ENCODE measurements at places on chromosomes 11 and 22.

- DNase-seq = no peak
Observed at GRCh38 chr22:23745791-23746190, 5.1 kb downstream of the ZNF70 start.

DNA sequence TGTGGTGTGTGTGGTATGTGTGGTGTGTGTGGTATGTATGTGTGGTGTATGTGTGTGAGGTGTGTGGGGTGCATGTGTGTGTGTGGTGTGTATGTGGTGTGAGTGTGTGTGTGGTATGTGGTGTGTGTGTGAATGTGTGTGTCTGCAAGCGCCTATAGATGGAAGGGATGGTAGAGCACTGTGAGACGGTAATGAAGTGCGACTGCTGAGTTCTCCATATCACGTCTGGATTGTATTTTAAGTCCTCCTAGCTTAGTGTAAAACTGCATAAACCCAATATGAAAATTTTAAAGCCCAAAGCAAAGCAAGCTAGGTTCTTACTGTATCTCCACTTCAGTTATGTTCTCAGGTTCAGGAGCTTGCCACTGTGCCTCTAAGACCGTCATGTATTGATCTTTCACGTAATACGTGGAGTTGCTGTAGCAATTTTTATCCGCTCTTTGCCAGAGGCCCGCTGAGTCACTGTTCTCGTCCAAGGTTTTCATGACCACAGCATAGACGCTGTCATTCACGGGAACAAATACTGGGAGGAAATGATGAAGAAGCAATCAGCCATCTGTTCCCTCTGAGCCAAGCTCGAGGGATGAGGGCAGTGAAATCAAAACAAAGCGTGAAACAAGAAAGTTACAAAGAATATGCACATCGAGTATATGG, 5.5 kb downstream of the PLET1 start:
- DNase-seq = no peak

DNA sequence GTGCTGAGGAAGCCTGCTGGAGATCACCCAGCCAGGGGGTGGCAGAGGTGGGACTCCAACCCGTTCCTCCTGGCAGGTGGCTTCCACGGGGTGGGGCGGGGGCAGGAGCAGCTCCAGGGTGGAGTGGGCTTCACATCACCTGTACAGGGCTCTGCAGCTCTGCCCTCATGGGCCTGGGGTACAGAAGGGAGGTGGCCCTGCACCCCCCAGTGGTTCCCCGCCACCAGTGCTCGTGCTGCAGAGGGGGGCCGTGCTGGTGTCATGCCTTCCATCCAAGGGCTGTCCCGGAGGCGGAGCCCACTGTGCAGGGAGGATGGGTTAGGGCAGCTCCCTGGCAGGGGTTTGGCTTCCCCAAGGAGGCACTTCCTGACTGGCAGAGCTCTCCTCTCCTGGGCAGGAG, 76.4 kb upstream of the SHISAL1 start:
- no peak for DNase-seq

- no peak for DNase-seq
Observed at GRCh38 chr11:34223021-34223813, 117.8 kb downstream of the NAT10 start.

GRCh38 chr11:45355706-45356041, 69.5 kb upstream of the SYT13 start:
- no peak for DNase-seq

- no peak for DNase-seq
Observed at GRCh38 chr11:93474123-93474522, 69.1 kb downstream of the SMCO4 start.

GRCh38 chr22:37611207-37611606, 2.6 kb downstream of the GGA1 start:
- no peak for DNase-seq

GRCh38 chr11:133957900-133958299, 1.1 kb upstream of the IGSF9B start:
- no peak for DNase-seq

GRCh38 chr11:116536416-116536815, 236.4 kb downstream of the BUD13 start:
- no peak for DNase-seq

DNA sequence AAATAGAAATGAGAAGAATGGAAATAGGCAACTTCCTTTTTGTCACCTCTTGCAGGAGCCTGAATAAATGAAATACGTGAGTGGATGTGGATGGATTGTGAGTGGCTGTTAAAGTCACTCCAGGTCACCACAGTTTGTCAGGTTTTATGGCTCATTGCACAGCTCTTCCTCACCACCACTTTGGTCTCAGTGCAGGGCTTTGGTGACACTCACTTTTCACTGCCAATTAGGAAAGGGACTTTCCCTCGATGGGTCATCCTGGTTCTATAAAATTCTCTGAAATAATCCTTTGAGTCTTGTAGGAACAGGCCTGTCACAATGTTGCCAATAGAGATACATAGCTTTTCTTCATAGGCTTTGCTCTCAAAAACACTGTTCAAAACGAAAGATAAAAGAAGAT, 172.4 kb upstream of the C11orf87 start:
- no peak for DNase-seq

DNA sequence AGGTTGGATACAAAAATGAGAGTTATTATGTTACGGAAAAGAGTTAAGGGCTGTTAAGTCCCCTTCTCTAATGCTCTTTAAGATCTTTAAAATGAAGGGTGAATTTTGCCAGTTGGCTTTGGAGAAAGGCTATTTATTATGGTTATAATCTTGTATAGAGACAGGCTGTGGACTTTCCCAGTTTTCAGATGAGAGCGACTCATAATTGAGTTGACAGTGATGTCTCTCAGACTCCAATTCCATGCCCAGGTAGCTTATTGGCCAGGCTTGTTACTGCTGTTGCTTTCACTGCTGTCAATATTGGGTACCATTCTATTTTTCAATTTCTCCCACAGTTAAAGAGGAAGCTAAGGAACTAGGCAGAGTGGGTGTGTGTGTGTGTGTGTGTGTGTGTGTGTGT, 13.1 kb downstream of the ENDOD1 start:
- no peak for DNase-seq

- no peak for DNase-seq
Observed at GRCh38 chr11:72263361-72263760, 19.4 kb upstream of the PHOX2A start.

GRCh38 chr11:75689863-75690609, 21.2 kb upstream of the MAP6 start:
- no peak for DNase-seq

- DNase-seq = no peak
Observed at GRCh38 chr11:68306636-68307035, 5.8 kb upstream of the LRP5 start.

DNA sequence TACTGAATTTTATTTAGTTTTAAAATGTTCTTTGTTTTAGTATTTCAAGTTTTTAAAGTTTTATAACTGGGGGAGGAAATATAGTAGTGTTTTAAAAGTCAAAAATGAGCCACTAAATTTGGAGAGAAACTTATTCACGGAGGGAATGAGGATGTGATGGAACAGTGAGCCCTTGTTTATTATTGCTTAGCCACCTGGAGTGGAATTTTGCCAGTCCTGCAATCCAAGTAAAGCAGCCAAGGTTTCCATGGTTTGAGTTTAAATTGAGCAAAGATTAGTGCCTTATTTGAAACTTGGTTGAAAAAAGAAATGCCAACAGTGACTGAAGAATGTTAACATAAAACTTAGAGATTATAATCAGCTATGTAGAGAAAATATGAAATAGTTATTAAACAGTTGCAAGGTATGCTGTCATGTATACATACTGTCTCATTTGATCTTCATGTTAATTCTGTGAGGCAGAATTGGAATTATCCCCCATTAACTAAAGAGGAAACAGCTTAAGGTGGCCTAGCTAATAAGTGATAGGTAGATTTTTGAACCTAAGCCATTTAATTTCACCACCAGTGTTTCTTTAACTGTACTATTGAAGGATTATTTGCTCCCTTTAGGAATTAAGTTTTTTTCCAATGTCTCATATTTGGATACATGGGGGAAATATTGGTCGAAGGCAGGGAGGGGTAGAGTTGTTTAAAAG, 36.4 kb downstream of the SWAP70 start:
- no peak for DNase-seq

GRCh38 chr11:114219559-114220349, 76.4 kb upstream of the NNMT start:
- DNase-seq = no peak

GRCh38 chr22:49514641-49515040, 313.0 kb downstream of the BRD1 start:
- no peak for DNase-seq

DNA sequence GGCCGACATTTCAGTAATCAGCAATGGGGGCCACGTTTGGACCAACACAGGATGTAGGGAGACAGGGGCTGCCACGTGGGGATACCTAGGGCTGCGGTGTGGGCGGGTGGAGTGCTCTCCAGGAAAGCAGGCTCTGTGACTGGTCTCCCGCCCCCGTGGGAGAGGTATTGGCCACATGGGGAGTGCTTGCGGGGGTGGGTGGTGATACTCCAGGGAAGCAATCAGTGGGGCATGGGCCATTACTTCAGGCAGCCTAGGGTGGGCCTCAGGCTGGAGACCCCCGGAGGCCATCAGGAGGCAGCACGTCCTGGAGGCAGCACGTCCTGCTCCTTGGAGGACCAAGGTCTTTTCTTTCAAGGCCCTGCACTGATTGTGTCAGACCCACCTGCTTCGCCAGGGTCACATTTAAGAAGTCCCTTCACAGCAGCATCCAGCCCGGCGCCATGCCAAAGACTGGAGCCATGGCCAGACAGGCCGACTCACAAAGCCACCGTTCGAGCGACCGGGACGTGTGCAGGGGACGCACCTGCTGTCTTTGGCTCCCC, 3.0 kb upstream of the MUC2 start:
- no peak for DNase-seq

- no peak for DNase-seq
Observed at GRCh38 chr11:125939081-125939521, 6.7 kb upstream of the VSIG10L2 start.

GRCh38 chr11:88861618-88862017, 204.2 kb downstream of the GRM5 start:
- DNase-seq = no peak

DNA sequence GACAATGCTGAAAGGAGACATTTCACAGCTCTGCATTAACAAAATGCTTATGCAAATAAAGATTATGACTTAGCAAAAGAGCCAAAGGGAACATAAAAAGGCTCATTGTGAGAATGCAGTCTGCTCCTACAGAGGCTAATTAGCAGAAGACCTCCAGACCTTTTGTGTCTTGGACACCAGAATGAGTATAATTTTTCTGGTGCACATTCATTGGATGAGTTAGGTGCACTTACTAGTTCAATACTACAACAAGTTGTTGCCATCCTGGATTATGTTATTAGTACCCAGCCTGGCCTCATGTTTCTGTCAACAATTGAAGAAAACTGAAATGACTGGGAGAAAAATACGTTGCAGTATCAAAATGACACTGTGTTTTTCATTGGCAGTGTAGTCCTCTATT, 613.2 kb upstream of the CHORDC1 start:
- no peak for DNase-seq

GRCh38 chr11:40877256-40877655, 582.2 kb downstream of the LRRC4C start:
- no peak for DNase-seq

DNA sequence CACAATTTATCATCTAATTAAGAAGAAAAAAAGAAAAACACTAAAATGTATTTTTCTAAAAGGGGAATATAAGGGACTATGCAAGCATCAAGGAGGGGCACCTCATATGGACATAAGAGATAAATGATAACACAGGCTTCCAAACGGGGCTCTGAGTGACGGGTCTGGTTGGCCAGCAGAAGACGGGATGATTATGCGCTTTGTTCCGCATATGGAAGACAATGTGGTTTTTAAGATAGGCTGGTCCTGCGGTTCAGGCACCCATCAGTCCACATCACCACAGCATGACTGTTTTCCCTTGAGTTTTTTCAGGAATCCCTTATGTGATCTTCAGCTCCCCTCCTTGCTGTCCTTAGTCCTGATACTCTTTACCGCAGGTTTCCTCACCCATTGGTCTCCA, 404.6 kb downstream of the OPCML start:
- DNase-seq = no peak

- no peak for DNase-seq
Observed at GRCh38 chr22:37986371-37986770, 2.0 kb upstream of the SOX10 start.

DNA sequence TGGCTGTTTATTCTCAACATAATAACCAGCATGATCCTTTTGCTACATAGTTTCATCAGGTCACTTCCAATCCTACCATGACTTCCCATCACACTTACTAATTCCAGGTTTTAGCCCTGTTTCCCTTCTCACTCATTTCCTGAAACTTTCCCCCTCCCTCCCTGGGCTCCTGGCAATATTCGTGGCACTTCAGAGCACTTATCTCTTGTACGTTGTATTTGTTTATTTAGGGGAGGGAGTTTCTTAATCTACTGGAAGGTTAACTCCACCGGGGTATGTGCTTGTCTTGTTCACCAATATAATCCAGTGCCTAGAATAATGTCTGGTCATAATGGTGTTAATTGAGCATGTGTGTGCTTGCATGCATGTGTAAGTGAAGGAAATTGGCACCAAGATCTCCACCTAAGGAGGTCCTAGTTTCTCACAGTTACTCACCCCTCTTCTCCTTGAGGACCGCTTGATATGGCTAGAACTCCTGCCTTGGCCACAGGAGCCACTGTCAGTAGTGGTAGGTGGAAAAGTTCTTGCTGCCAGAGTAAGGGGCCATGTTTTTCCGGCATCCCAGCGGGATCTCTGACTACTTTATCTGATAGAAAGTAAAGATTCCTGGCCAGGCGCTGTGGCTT, 11.7 kb downstream of the EIF3L start:
- no peak for DNase-seq

GRCh38 chr11:130403271-130403804, 25.1 kb downstream of the ADAMTS8 start:
- DNase-seq = no peak

DNA sequence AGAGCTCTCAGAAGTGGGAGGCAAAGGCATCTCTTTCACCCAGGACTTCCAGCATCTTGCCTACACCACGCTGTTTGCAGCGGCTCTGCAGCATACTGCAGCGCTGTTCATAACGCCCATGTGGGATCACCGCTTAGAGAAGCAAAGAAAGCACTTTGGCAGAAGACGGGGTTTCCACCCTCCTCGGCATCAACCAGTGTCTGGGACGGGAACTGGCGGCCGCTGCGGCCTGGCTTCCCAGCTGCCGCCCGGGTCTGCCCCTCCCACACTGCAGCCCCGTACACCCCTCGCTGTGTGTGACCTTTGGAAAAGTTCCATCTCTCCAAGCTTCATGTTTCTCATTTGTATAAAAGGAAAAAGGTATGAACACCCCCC, 545 bp upstream of the TIRAP start:
- DNase-seq = peak; percentile 63

- DNase-seq = no peak
Observed at GRCh38 chr11:32939046-32939445, 46.4 kb downstream of the QSER1 start.

GRCh38 chr22:45201678-45202332, 38.1 kb downstream of the NUP50 start:
- DNase-seq = no peak

- DNase-seq = no peak
Observed at GRCh38 chr11:105149477-105149876, 9.9 kb upstream of the CARD18 start.

Data from CD4-positive, alpha-beta T cell treated with Interleukin-17A for 4 hours (primary cell).